Umbilical cord (tissue), 2 donors: ENCODE measurements at places on chromosomes 6 and 20. TPM values are rescaled to one million over a fixed set of nuclear protein-coding genes. Genes with fewer than 3 reads are reported as not detected.

The DEFB114 gene
- total RNA-seq, result not detected

The CSTF1 gene
- total RNA-seq, result 14.7 TPM

The RRAGD gene
- total RNA-seq, result 9.6 TPM

The MAS1 gene
- total RNA-seq, result 1.7 TPM

The SLC17A3 gene
- total RNA-seq, result 6.7 TPM

The C6orf89 gene
- 40.2 TPM for total RNA-seq

The PPP1R18 gene
- 20.9 TPM for total RNA-seq

The XKR7 gene
- 0.48 TPM for total RNA-seq

The LIN28B gene
- total RNA-seq, result 5.1 TPM

The OOEP gene
- not detected for total RNA-seq

The DEFB132 gene
- 2.4 TPM for total RNA-seq

The SLC16A10 gene
- 36.8 TPM for total RNA-seq

The SYNE1 gene
- total RNA-seq, result 288 TPM

The FAM217A gene
- 0.48 TPM for total RNA-seq

The POM121L2 gene
- total RNA-seq, result not detected

The ARMC2 gene
- total RNA-seq, result 3.1 TPM

The SAPCD1 gene
- not detected for total RNA-seq

The PRDM13 gene
- 1.2 TPM for total RNA-seq

The APMAP gene
- total RNA-seq, result 34.2 TPM

The RFX6 gene
- total RNA-seq, result 0.72 TPM

The PAK5 gene
- total RNA-seq, result 3.1 TPM

The PDE10A gene
- 15.4 TPM for total RNA-seq

The MBOAT1 gene
- 0.72 TPM for total RNA-seq

The MARCKS gene
- total RNA-seq, result 152 TPM

The ZNF337 gene
- 19.3 TPM for total RNA-seq

The ALDH8A1 gene
- 1.4 TPM for total RNA-seq

The PLCB4 gene
- 7.2 TPM for total RNA-seq

The PMEPA1 gene
- 14.7 TPM for total RNA-seq

The NKAPL gene
- 1.9 TPM for total RNA-seq

The SLC22A23 gene
- 18.5 TPM for total RNA-seq

The RAET1L gene
- not detected for total RNA-seq

The C2 gene
- 27.0 TPM for total RNA-seq

The TFAP2A gene
- 20.7 TPM for total RNA-seq

The CABLES2 gene
- total RNA-seq, result 0.96 TPM

The SPEF1 gene
- total RNA-seq, result 0.72 TPM

The SLC17A2 gene
- 0.48 TPM for total RNA-seq

The GPX6 gene
- 1.4 TPM for total RNA-seq

The OPRL1 gene
- 2.9 TPM for total RNA-seq

The CLIC1 gene
- 203 TPM for total RNA-seq

The SPACA1 gene
- not detected for total RNA-seq

The C6orf15 gene
- total RNA-seq, result not detected

The CENPQ gene
- total RNA-seq, result 16.6 TPM

The UNC5CL gene
- not detected for total RNA-seq

The MLN gene
- total RNA-seq, result not detected

The BMP7 gene
- 17.1 TPM for total RNA-seq

The AKAP12 gene
- 161 TPM for total RNA-seq

The ADGRF1 gene
- 4.6 TPM for total RNA-seq

The SOBP gene
- total RNA-seq, result 29.6 TPM

The DCDC2 gene
- total RNA-seq, result 4.3 TPM

The SGK1 gene
- total RNA-seq, result 92.2 TPM

The HLA-DQB1 gene
- total RNA-seq, result 0.24 TPM

The PHACTR3 gene
- total RNA-seq, result 5.1 TPM

The ENPP1 gene
- 64.0 TPM for total RNA-seq

The KCNQ2 gene
- 0.96 TPM for total RNA-seq
